Stimulated activated CD4-positive, alpha-beta T cell treated with anti-CD3 and anti-CD28 coated beads, Interleukin-4, amount 100 ng/mL, for 1 hour (primary cell): ENCODE measurements at places on chromosomes 1 and 21.
A peak's percentile ranks its signal among the peaks of the same experiment; 100 is the strongest.

DNA sequence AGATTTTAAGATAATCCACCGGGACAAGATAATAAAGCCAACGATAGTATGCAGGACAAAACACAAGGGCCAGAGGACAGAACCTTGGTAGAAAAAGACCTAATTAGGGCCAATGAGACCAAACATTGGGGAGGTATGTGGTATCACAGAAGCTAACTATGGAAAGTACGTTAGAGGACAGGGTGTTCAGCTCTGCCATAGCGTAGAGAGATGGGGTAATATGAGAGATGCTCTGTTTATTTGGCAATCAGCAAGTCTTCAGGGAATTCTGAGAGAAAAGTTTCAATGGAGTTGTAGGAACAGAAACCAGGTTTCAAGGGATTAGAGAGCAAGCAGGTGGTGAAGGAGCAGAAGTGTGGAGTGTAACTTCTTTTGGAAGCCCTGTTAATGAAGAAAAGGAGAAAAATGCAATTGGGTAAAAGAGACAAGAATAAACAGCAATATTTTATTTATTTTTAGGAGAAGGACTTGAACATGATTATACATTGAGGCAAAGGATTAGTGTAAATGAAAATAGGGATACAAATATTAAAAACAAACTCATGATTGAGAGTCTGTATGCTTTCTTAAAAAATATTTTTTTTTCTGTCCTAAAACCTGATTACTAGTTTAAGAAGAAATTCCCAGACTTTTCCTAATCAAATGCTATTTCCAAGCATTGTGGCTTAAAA, 24.0 kb downstream of the EEIG2 start:
- no peak for DNase-seq

- peak; percentile 35 for DNase-seq
These were observed 47.1 kb downstream of the MYSM1 start for GRCh38 chr1:58652651-58653184.

DNA sequence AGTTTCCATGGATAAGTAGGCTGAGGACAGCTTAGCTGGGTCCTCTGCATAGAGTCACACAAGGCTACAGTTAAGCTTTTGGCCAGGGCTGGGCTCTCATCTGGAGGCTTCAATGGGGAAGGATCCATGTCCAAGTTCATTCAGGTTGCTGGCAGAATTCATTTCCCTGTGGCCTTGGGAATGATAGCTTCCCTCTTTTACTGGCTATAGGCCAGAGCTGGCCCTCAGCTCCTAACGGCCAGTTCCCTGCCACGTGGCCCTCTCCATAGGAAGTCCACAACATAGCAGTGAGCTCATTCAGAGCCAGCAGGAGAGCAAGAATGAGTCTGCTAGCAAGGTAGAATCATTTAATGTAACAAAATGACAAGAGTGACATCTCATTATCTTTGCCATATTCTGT, 15.1 kb upstream of the PODN start:
- DNase-seq: no peak

DNA sequence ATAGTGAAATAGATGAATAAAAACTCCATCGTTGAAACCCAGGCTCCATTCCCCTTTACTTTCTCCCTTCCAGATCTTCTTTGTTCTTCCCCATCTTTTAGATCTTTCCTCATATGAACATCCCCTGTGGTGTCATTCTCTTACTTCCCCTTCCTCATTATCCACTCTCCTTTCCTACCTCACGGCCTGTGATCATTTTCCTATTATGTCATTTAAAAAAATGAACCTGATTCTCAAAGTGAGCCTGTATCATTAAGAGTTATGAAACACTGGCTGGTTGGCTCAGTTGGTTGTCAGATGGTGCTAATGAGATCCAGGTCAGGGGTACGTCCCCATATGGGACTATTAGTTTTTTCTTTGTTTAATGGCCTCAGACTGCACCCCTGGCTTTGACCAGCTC, 38.3 kb downstream of the TCEANC2 start:
- DNase-seq: no peak

DNA sequence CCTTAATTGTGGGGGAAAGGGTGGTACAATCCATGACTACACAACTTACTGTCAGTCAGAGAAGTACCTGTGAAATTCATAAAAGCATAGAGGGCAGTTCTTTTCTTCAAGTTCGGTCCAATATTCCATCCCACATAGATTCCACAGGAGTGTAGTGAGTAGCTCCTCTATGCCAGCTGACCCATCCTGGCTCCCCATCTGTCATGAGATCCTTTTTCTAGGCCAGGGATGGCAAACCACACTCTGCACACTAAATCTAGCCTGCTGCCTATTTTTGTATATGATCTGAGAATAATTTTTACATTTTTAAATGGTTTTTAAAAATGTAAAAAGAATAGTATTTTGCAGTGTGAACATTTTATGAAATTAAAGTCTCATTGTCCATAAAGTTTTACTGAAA, 107.0 kb upstream of the TSPAN2 start:
- no peak for DNase-seq

GRCh38 chr1:27122652-27123051, 32.3 kb downstream of the SLC9A1 start:
- DNase-seq: no peak
